Mucosa of gallbladder (tissue), 1 donor: ENCODE measurements at places on chromosomes 1 and 21. TPM values are rescaled to one million over a fixed set of nuclear protein-coding genes. Genes with fewer than 3 reads are reported as not detected.

DNA sequence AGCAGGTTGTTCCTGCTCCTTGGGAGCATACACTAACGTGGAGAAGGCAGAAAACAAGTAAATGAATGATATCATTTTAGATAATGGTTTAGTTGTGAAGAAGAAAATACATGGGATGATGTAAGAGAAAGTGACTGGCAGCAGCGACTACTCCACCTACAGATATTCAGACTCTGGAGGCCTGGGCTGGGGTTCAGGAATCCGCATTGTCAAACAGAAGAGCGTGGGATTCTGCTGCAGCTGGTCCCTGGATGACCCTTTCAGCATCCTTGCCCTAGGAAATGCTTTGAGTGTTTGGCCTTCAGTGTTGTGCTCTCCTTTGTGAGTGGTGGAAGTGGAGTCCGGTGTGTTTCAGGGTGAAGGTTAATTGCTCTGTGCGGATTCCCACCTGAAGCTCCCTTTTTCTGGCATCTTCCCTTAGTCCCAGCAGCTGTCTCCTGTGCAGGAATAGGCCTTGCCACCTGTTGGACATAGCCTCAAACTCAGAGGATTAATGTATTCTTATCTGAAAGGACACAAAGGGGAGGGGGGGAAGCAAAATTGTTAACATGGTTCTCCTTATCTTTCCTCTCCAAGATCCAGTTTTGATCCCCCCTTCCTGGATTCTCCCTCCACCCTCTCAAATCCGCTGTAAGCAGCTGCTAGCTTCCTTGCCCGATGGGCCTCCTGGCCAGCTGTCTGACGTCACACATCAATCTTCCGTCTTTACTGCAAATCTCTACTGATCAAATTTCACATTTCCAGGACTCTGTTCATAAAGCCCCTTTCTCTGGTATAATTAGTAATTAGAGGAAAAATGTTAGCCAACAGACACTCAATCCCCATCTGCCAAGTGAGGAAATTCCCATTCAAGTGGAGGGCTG, 68.3 kb upstream of the SPAG17 start:
- DNase-seq, result no peak

Gene APCS
- total RNA-seq, result 54.7 TPM

GRCh38 chr1:164772635-164773034, 213.7 kb downstream of the PBX1 start:
- peak; percentile 57 for DNase-seq

DNA sequence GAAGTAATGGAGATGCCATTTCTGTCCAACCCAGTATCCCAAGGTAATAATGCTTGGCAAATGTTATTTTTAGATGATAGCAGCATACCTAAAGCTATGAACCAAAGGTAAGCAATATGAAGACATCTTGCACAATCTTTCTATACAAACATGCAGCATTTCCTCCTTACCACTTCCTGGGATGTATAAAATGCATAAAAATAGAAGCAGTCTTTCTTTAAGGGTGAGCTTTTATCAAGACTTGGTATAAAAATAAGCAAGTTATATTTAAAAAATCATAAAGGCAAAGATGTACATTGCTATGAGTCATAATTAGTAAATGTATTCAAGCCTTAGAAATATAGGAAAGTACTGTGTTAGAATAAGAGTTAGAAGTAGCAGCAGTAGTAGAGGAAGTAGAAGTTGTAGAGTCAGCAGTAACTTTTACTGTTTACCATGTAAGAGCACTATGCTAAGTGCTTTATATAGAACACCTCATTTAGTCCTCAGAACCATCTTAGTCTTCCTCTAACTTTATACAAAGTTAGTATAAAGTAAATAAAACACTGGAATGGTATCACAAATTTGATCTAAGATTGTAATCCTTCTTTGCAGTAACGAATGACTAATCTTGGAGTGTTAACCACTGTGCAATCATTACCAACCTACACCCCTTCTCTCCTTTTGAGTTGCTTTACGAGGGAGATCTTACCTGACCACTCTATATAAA, 371.3 kb downstream of the VAV3 start:
- DNase-seq, result no peak

DNA sequence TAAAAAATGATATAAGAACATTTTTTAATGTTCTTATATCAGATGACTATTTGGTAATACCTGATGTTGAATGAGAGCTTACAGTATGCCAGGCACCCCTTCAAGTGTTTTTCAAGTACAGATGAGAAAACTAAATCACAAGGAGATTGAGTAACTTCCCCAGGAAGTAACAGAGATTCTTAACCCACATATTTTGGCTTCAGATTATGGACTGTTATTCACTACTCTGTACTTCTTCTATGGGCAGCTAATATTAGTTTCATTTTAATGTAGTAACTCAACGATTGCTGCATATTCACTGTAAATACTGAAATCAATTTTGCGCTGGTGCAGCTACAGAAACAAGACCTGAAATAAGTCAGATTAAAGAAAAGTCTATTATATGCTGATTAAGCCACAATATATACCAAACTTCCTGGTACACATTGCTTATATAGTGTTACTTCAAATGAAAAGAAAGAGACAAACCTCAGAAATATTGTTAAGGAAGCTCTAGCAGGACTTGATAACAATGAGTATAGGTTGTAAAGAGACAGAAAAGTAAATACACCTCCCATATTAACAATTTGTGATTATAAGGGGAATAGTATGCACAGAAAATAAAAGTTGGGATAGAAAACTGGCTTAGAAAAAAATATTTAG, 19.7 kb downstream of the DPYD start:
- no peak for DNase-seq
